Stimulated activated CD8-positive, alpha-beta memory T cell treated with anti-CD3 and anti-CD28 coated beads, Interleukin-2, amount 100 ng/mL, for 1 hour (primary cell): ENCODE measurements at places on chromosomes 16 and 17.

- DNase-seq = no peak
Measured at GRCh38 chr16:81923296-81923695, 88.0 kb downstream of the SDR42E1 start.

DNA sequence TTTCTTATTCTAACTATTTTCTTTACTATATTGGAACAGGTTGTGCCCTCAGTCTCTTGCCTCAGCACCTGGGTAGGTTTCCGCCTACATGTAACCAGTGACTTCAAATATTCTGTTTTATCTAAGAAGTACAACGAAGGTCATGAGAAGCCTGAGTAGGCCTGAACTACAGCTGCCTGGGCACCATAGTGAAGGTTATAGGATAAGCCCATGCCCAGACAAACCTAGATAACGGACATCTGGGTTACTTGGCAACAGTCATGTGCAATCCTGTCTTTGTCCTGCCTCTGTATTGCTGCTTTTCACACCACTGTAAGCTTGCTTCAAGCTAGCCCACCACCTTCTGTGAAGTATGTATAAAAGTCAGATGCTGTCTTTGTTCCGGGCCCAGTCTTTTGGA lies 25.4 kb upstream of the ARL4D start:
- DNase-seq = no peak

GRCh38 chr16:55333684-55334083 lies 9.7 kb downstream of the IRX6 start:
- DNase-seq = no peak

DNA sequence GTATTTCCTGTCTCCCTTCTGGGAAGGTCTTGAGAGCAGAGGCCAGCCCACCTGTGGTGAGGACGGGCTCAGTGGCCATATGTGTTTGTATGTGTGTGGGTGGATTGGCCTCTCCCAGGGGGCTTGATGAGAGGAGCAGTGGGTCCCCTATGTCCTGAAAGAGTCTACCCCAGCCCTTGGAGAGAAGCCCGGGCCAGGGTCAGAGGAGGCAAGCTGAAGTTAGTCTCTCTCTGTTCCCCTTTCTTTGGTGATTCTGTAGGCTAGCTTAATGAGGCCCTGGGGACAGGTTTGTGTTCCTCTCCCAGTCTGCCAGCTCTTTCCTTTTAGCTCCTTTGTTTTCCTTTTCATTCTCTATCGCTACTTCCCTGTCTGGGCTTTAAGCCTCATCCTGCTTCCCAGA lies 23.8 kb upstream of the NFATC3 start:
- DNase-seq = no peak

DNA sequence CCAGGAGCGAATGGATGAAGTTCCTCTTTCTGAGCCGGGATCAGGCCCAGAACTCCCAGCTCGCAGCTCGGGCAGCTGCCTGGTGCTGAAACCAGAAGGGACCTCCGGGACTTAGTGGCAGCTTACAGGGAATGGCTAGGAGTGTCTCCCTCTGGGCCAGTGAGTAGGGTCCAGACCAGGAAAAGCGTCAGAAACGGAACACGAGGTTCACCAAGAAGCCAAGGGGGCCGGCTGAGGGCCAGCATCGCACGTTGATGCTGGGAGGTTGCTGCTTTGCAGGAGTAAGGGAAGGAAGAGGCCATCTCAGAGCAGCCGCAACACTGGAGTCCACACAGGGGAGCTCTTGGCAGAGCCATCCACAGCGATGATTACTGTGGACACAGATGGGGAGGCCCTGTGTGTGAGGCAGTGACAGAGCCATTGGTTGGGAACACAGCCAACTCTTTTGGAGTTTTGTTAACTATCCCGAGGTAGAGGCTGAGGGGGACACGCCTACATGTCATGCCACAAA lies 74.0 kb upstream of the CREBBP start:
- no peak for DNase-seq

DNA sequence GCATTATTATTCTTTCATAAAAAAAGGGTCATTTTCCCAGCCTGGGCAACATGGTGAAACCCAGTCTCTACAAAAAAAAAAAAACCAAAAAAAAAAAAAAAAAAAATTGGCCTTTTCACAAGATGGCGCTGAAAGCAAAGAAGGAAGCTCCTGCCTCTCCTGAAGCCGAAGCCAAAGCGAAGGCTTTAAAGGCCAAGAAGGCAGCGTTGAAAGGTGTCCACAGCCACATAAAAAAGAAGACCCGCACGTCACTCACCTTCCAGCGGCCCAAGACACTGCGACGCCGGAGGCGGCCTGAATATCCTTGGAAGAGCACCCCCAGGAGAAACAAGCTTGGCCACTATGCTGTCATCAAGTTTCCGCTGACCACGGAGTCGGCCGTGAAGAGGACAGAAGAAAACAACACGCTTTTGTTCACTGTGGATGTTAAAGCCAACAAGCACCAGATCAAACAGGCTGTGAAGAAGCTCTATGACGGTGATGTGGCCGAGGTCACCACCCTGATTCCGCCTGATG lies 4.9 kb upstream of the PGAP6 start:
- no peak for DNase-seq

GRCh38 chr16:85983064-85983463 lies 84.1 kb downstream of the IRF8 start:
- no peak for DNase-seq

DNA sequence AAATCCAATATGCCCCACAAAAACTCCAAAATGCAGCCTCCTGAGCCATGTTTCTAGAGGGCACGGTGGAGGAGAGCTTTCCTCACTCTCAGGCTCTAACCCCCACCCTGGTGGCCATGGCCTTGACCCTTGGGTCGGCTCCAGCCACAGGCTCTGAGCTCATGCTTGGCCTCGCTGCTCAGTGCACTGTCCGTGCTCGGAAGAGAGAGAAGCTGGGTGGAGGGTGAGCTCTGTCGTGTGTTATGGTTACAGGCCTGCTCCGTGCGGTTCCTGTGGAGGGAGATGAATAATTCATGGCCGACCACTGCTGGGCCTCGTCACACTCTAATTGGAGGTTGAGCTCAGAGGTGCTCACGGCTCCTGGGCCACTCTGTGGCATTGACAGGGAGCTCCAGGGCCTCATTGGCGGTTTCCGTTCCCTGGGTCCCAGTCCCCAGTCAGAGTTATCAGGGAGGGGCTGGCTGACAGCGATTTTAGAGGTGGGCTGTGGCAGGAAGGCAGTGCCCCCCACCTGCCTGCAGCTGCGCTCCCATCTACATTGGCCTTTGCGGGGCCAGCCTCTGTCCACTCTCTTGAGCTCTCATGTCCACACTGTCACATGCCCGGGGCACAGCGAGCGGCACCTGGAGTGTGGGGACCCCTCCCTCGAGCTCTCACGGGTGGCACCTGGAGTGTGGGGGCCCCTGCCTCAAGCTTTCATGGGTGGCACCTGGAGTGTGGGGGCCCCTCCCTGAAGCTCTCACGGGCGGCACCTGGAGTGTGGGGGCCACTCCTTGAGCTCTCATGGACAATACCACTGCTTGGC lies 24.9 kb downstream of the ACSF3 start:
- no peak for DNase-seq
